ENCODE measurements at places on chromosomes 12 and 14.

- peak; percentile 20 for DNase-seq
These were observed 155.8 kb upstream of the FOXN3 start for GRCh38 chr14:89572596-89573398.

DNA sequence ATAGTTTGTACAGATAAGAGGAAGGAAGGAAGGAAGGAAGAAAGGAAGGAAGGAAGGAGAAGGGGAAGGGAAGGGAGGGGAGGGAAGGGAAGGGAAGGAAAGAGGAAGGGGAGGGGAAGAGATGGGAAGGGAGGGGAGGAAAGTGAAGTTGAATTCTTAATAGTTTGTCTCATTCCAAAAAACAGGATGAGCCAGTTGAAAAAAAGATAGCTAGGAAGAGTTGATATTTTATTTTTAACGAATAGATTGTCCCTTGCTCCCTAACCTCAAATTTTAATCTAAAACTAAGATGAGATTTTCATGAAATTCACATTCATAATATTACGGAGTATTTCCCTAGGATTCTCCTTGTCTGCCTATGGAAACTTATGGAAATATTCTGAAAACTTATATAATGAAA, 80.7 kb downstream of the ZFC3H1 start:
- no peak for DNase-seq

GRCh38 chr12:26492406-26492805, 297.0 kb downstream of the SSPN start:
- DNase-seq: no peak

DNA sequence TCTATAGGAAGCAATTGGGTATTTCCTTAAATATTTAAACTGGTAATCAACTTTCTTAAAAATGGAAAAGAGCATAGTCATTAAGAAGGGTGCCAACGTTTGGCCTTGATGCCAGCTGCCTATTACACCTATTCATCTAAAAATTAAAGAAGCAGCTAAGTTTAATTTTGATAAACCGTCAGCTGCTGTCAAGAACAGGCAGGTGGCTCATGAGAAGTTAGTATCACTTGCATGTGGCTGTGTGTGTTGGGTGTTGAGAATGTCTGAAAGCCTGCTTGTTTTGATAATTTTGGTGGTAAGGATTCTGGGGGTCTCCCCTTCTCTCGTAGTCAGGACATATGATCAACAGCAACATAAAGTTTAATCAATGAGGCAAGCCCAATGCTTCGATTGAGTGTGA, 6.5 kb downstream of the GLRX5 start:
- no peak for DNase-seq

DNA sequence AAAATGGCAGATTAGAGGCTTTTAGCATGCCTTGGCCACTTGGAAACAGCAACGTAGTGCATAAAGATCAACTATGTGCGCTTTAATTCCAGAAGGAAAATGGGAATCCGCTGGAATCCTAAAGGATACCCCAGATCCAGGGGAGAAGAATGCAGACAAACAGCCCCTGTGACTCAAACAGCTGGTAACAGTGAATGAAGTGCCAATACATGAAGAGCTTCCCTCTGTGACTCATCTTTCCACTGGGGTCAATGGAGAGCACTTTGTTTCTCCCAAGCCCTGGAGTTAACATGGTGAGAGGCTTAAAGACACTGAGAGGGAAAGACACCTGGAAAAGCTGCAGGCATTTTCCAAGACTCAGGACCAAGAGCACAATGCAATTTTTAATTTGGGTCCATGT, 263.1 kb downstream of the CEP128 start:
- DNase-seq: no peak

DNA sequence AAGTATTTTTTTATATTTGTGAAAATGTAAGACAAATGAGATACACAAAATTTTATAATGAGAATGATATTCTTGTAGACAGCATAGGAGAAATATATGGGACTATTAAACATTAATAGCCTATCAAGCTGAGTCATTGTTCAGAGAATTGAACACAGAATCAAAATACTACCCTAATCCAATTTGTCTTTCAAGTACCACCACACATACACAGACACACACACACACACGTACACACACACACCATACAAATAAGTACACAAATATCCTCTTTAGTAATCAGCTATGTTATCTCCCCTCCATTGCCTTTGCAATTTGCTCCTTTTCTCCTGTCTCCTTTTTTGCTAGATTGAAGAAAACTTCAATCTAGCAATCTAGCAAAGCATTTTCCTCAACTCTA, 499.3 kb downstream of the FOXG1 start:
- no peak for DNase-seq

DNA sequence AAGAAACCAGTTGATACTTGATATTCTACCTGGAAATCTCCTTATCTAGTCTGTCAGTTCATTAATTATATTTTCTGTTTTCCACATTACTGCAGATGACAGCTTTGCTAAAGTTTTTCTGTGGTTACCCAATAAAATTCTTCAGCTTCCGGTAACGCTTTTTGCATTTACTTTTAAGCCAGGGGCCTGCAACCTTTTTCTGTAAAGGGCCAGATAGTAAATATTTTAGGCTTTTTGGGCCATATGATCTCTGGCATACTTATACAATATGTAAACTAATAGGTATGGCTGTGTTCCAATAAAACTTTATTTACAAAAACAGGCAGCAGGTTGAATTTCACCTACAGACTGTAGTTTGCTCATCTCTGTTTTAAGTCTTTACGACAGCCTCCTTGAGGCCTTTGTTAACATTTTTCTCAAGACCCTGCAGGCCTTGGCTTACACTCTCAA, 48.3 kb downstream of the SPATS2 start:
- no peak for DNase-seq

- DNase-seq: no peak
These were observed 39.6 kb downstream of the CCDC88C start for GRCh38 chr14:91377700-91378652.

DNA sequence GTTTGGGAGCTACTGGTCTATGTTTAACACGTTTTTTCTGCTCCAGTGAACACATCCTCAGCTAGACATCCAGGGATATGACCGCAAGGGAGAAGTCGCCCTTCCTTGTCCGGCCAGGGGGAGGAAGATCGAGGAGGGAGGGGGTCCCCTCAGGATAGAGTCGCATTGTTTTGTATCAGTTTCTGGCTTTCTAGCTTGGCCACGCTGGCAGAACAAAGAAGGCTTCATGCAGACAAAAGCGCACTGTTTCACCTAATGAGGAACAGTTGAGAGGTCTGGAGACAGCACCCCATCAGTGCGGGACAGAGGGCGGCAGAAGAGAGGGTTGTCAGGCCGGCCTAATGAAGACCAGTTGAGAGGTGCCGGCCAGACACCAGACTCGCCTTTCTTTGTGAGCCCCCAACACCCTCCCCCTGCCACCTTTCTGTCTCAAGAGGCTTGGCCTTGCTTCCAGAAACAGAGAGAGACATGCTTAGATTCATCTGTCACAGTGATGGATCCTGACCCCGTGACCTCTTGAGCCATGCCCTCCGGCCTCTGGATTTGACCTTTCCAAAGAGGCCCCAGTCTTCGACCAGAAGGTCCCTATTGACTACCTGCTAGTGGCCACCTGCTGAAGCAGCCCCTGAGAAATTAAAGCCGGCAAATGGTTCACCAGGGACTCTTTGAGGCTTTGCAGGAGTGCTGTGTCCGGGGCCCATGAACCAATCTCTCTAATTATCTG, 254.7 kb upstream of the TBX3 start:
- DNase-seq: no peak

DNA sequence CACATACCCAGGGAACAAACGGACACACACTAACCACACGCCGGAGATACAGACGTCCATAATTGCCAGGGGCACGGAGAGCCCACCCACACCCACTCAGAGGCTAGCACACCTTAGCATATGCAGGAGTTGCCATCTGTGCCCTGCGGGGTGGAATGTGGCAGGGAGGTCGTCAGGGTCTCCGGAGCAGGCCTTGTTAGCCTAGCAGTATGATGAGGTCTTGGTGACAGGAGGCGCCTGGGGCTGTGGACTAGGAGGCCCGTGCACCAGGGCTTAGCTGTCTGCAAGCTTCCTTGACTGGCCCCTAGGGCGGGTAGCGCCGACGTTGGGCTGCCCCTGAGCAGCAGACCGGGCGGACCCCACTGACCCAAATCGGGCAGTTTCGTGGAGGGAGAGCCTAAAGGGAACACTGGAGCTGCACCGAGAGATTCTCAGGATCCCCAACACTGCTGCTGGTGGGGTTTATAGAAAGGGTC, 10.0 kb downstream of the STAC3 start:
- DNase-seq: peak; percentile 20

DNA sequence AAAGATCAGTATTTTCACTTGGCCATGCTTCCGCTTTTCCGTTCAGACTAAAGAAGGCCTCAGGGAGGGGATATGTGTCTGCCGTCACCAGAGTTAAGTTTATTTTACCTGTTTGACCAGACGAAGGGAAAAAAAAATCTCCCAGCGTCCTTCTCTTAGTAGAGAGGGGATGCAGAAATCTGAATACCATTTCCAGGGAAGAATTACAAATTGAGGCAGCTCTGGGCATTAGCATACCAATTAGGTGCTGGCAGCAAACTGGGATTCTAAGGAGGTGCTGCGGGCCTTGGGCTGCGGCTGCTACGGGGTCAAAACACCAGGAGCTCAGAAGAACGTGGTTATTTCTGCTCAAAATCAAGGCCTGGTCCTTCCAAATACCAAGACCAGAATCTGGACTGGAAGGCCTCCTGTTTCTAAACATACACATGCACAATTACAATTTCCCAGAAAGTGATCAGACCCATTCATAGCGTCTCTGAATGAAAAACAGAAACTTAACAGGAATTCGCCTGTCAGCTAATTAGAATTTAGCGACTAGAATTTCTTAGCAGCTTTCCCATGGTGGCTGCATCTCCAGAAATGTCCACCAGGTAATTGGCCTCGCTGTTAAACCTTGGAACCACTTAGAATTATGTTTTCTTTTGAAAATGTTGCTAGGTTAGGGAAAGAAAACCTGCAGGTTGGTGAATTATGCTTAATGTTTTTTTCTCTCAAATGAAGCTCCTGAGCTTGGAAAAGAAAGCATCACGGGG, 617.0 kb downstream of the VRK1 start:
- DNase-seq: no peak

DNA sequence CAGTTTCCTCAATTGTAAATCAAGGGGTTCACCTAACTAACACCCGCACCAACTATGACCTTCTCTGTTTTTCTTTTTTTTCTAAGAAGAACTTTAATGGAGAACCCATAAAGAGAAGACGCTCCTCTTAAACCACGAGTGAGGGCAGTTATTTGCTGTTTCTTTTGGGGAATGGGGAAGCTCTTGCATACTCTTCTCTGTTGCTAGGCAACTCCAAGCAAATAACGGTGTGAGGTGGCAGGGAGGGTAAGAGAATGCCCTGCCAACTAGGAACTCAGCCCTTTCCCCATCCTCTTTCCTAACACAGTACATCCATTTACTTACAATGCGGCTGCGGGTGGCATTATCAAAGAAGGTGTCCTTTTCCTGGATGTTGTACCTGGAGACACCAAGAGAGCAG, 114.9 kb downstream of the ANO2 start:
- no peak for DNase-seq

DNA sequence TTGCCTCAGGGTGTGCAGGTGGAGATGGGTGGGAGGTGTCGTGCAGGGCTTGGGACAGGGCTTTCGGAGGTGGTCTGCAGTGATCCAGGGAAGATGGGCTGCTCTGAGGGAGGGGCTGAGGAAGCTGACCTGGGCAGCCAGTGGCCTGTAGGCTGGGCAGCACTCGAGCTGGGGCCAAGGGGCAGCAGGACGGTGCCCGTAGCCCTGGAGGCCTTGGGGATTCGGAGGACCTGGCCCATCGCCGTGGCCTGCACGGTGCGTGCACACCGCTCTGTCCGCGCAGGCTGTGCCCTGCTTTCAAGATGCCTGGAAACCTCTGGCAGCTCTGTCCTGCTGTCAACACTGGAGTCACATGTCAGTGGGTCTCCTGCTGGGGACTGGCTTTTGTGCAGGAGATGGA, 9.1 kb downstream of the PACS2 start:
- no peak for DNase-seq

GRCh38 chr14:81301371-81301770, 80.6 kb upstream of the GTF2A1 start:
- DNase-seq: no peak

GRCh38 chr12:49803693-49804450, 24.3 kb downstream of the NCKAP5L start:
- DNase-seq: no peak

GRCh38 chr14:99884834-99885648, 91.8 kb downstream of the EML1 start:
- DNase-seq: peak; percentile 55

DNA sequence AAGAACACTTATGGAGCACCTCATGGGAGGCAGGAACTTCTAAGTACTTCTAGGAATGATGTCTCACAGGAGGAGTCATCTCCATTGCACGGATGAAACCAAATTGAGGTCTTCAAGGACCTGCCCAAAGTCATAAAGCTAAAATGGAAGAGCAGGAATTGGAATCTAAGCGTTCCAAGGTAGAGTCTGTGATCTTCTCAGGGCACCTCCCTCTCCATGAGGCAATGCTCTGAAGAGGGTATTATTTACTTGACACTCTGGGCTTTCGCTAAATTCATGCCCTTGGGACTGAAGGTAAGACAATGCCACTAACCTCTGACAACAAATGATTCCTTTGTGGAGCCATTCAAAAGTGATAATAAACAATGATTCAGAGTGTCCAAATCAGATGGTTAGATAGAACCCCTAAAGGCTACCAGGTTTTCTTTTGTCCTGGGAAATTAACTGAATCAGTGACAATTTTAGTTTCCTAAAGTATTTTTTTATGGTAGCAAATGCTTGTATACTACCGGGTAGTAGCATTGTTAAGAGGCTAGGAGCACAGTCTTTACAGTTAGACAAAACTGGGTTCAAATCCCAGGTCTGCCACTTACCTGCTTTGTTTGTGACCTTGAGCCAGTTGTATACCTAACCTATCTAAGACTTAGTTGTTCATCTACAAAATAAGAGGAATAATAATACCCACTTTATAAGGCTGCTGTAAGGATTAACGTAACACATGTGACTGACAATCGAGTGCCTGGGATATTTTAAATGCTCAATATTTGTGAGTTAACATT, 12.3 kb downstream of the HMGA2 start:
- DNase-seq: no peak

- DNase-seq: no peak
These were observed 386.4 kb downstream of the RGS6 start for GRCh38 chr14:72318648-72319047.

- no peak for DNase-seq
These were observed 1188.2 kb upstream of the TMEM132C start for GRCh38 chr12:127078577-127079350.

DNA sequence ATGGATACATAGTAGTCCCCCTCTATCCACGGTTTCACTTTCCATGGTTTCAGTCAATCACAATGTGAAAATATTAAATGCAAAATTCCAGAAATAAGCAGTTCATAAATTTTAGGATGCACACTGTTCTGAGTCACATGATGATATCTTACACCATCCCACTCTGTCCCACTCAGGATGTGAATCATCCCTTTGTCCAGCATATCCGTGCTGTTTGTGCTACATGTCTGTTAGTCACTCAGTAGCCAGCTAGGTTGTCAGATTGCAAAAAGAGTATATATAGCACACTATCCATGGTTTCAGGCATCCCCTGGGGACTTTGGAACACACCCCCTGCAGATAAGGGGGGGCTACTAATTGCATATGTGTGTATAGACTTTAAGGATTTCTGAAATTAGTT, 8.1 kb upstream of the NAA30 start:
- no peak for DNase-seq

Measured in NCI-H1092 treated with DMSO at 0.1 percent for 48 hours (cell line).